ENCODE measurements at places on chromosomes 11 and 22.
A peak's percentile ranks its signal among the peaks of the same experiment; 100 is the strongest.

DNA sequence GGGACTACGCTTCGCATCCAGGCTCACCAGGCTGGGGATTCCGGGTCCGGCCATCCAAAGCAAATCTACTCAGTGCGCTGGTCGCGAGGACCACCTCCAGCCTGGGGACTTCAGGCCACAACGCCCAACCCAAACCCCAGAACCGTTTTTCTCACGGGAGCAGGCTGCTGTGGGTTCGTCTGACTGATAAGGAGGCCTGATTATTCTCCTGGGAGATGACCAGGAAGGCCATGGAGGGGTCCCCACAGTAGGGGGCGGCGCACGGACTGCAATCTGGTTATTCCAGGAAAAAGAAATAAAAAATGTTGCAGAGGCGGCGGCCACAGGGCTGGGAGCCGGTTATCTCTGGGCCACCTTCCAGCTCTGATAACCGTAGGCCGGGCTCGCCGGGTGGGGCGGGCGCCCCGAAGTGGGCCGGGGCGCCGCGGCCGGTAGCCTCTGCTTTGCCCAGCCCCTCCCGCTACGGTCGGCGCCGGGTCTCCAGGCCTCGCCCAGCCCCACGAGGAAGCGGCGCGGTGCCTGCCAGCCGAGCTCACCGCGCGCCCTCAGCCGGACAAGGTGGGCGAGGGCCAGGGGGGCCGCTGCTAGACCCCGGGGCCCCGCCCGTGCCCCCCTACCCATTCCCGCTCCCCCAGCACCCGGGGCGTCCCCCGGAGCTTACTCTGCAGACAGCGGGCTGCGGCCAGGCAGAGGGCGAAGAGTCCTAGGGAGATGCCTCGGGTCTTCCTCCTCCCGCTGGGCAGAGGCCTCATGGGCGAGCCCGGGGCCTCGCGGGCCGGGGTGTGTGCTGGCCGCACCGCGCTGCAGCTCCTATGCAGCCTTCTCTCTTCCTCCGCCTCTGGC lies 446 bp downstream of the VSTM5 start:
- DNase-seq, result no peak

DNA sequence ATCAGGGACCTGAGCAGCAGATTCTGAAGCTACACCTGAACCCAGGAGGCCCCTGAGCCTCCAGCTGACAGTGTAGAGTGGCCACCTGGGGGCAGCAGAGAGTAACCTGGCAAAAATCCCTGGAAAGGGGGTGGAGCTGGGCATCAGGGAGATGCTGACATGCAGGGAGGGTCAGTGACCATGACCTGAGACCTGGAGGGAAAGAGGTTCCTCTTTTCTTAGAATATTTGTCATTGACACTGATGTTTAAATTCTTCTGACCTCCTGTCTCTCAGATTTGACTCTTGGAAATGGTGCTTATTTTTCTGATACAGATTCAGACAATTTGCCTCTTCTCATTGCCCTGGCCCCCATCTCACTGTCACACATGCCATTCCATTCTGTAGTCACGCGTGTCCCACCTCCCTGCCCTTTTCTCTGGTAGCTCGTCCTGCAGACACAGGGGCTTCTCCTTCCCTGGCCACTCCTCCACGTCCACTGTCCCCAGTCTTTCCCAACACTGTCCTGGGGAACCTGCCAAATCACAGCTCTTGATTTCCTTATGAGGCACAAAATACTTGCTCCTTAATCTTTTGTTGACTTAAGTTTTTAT lies 117.2 kb upstream of the IGLL5 start:
- DNase-seq, result no peak

- DNase-seq, result no peak
Observed at GRCh38 chr11:70192666-70193410, 10.3 kb upstream of the FADD start.

- DNase-seq, result no peak
Observed at GRCh38 chr22:49281467-49282340, 546.0 kb downstream of the BRD1 start.

- no peak for DNase-seq
Observed at GRCh38 chr22:48659404-48659996, 1168.2 kb downstream of the BRD1 start.

GRCh38 chr11:66639066-66639813 lies 737 bp downstream of the RBM4 start:
- no peak for DNase-seq

GRCh38 chr11:561148-562003 lies 606 bp downstream of the RASSF7 start:
- DNase-seq, result no peak

DNA sequence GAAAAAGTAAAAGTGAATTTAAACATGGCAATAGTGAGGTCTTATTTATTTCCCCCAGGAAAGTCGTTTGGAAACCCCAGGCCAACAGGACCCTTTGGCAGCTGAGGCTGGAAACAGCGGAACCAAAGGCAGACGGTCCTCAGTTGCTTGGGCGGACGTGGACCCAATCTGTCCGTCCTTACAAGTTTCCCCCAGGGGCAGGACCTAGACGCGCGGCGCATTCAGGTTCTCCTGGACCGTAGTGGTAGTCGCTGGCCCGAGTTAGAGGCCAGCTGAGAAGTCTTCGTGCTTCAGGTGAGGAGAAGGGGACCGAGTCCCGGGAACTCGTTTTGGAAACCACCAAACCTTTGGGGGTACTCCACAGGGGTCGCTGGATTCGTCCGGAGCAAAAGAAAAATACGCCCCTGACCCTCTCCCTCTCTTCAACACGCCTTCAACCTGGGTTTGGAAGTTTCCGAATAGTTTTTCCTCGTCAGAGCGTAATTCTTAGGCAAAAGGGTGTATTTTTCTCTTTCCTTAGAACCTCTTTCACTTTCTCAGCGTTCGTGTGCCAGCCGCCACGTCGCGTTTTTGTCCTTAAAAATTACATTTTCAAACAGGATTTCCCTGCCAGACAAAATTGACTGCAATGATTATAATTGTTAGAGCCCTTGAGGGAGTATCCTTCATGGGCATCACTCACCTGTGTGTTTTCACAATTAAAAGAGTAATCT lies 2.1 kb downstream of the METTL15 start:
- no peak for DNase-seq

DNA sequence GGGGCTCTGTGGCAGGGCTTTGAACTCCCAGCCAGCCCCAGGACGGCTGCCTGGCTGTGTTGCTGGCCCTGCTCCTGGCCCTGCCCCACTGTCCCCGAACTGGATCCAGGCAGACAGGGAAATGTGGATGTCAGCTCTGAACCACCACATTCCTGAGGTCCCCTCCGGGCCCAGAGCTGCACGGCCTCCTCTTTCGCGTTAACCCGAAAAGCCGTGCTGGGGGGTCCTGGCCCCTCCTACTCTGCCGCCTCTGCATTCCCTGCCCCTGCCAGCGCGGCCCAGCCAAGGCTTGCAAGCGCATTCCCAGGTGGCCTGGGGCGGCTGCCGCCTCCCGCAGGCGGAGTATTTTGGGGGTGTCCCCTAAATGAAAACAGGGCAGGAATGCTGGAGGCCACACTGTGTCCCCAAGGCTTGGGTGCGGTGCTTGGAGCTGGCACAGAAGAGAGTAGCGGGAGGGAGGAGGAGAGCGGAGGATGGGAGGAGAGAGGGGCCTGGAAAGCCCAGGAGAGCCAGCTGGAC lies 5.4 kb downstream of the LINC01488 start:
- no peak for DNase-seq

GRCh38 chr11:104691129-104691528 lies 207.1 kb downstream of the CASP12 start:
- DNase-seq, result no peak

- no peak for DNase-seq
Observed at GRCh38 chr11:69012092-69013008, 696 bp downstream of the MRGPRF start.

DNA sequence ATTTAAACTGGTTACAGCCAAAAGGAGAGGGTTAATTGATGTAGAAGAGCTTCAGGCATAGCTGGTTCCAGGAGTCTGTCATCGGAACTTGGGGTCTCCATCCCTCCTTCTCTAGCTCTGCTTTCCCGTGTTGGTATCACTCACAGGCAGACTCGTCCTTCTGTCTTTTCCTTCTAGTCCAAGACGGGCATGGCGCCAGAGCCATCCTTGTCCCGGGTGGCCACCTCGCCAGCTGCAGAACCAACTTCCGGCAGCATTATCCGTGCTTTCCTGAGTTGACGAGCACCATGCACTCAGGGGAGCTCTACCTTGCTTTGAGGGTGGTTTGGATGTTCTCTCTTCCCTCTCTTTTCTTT lies 14.7 kb downstream of the LINC01488 start:
- DNase-seq, result no peak

DNA sequence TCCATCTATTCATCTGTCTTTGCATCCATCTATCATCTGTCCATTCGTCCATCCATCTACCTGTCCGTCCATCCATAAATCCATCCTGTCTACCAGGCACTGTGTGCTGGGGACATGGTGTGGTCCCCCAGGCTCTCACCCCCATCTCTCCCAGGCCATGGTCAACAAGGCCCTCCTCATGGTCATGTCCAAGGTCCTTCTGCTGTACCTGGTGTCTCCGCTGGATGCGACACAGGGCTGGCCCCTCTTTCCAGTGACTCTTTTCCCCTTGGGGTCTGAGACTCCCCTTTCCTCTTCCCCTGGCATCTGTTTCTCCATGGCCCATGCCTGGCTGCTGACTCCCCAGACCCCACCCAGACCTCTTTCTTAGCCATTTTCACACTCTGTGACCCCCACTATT lies 4.5 kb downstream of the IGLL1 start:
- DNase-seq, result no peak

GRCh38 chr22:35959121-35959800 lies 69.4 kb downstream of the RBFOX2 start:
- DNase-seq, result no peak

DNA sequence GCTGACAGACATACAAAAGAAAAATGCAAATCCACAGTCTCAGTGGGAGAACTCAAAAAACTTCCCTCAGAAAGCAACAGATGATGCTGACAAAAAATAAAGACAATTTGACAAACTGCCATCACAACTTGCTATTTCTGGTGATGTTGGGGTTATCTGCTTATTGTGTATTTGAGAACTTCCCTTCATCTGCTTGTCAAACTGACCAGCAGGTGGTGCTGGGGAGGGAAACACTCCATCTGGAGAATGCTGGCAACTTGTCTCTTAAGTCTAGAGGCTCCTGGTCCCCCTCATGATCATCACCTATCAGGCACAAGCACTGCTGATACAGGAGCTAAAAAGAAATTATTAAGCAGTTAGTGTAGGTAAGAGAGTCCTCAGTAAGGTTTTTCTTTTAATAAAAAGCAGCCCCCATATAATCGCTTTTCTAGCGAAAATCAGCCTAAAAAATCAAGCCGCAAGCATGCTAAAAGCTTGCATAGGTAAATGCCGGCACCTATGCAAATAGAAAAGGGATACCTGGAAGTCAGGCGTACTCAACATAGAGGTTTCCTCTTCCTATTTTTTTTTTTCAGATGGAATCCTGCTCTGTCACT lies 9.8 kb upstream of the FAM111B start:
- peak; percentile 20 for DNase-seq

- no peak for DNase-seq
Observed at GRCh38 chr11:112016765-112017376, 8.3 kb upstream of the DLAT start.

DNA sequence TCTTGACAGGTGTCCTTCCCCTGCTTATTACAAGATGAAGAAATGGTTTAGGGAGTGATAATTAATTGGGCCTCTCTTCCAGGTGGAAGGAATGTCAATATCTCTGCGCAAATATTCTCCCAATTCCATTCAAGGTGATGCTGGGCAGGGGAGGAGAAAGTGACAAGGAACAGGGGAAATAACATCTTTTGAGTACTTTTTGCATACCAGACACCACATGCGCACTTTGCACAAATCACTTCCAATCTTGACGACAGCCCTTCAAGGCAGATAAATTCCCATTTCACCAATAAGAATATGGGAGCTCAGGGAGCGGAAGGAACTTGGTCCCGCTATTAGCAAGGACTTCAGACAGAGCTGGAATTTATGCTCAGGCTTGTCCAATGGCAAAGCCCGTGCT lies 145.1 kb upstream of the TBCEL start:
- DNase-seq, result no peak

- no peak for DNase-seq
Observed at GRCh38 chr11:63663809-63664208, 7.4 kb downstream of the ATL3 start.

DNA sequence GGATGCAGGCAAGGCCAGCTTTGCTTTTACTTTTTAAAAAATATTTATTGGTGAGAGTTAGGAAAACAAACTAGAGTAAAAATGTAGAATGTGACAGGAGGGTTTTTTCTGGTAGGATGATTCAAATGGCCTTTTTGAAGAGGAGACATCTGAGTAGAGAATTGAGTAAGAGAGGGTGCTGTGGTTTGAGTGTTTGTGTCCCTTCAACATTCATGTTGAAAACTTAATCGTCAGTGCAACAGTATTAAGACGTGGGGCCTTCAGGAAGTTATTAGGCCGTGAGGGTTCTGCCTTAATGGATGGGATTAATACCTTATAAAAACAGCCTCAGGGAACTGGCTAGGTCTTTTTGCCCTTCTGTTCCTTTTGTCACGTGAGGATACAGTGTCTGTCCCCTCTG lies 288.8 kb upstream of the C11orf87 start:
- no peak for DNase-seq

DNA sequence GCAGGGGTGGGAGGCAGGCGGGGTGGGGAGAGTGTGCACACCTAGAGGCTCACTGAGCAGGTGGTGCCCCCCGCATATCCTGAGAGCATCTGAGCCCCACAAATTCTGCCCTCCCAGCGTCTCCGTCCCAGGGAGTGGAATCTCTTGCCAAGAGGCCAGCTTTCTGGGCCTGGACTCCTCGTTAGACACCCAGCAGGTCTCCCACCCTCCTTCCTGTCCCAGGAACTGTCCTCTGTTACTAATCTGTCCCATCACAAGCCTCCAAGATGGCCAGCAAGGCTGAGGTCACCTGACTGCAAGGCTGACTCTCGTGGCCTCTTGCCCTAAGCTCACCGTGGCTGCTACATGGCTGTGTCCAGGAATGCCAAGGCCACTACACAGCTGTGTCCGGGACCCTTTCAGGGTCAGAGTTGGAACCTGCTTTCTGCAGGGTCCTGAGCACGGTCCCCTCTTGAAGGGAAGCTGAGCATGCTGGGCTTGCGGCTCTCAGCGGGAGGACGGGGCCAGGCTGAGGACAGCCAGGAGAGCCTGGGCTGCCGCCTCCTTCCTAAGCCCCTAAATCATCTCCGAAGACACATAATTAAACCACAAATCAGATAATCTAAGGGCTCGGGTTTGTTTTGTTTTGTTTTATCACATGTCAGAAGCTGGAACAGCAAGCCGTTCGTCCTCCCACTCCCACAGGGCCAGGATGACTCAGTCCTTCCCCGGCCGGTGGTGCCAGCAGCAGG lies 1327.3 kb downstream of the TBC1D22A start:
- DNase-seq, result no peak

GRCh38 chr22:42635531-42635930 lies 4.9 kb downstream of the ATP5MGL start:
- DNase-seq, result no peak

- DNase-seq, result no peak
Observed at GRCh38 chr11:66546368-66546965, at the start of gene ACTN3. TSS of gene ACTN3 (plus strand) at chr11:66546903. CDS start at chr11:66546938, 35 bp downstream.

- DNase-seq, result no peak
Observed at GRCh38 chr22:46770726-46771125, 8.3 kb downstream of the TBC1D22A start.

- no peak for DNase-seq
Observed at GRCh38 chr11:102204174-102204573, 93.9 kb downstream of the YAP1 start.

- no peak for DNase-seq
Observed at GRCh38 chr22:41638748-41639147, 17.7 kb downstream of the XRCC6 start.

- DNase-seq, result no peak
Observed at GRCh38 chr11:86787656-86788055, 12.7 kb upstream of the PRSS23 start.

All from stimulated activated CD8-positive, alpha-beta memory T cell treated with anti-CD3 and anti-CD28 coated beads, Interleukin-7, amount 100 ng/mL, for 1 hour (primary cell).